ENCODE measurements at places on chromosomes 16 and 17. TPM values are rescaled to one million over a fixed set of nuclear protein-coding genes. Genes with fewer than 3 reads are reported as not detected.

GP1BA gene
- not detected for total RNA-seq

NOG gene
- total RNA-seq, result not detected

TAC4 gene
- total RNA-seq, result not detected

GRIN2C gene
- total RNA-seq, result 1.3 TPM

NCOR1 gene
- total RNA-seq, result 90.6 TPM

TOM1L1 gene
- 19.3 TPM for total RNA-seq
